ENCODE measurements at places on chromosomes 7 and 10.

DNA sequence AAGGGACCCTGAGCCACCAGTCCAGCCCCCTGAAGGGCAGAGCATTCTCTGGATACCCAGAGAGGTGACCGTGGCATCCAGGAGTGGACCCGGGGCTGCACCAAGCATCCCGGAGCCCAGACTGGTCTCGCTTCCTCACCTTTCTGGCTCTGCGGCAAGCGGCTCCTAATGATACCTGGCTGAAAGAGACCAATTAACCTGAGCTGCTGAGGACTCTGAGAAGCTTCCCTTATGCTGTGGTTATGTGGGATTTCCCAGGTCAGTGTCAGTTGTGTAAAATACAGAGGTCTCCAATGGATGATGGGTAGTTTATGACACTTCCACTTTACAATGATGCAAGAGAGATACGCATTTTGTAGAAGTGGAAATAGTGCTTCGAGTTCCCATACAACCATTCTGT lies 51.5 kb downstream of the PFKFB3 start:
- DNase-seq, result no peak

DNA sequence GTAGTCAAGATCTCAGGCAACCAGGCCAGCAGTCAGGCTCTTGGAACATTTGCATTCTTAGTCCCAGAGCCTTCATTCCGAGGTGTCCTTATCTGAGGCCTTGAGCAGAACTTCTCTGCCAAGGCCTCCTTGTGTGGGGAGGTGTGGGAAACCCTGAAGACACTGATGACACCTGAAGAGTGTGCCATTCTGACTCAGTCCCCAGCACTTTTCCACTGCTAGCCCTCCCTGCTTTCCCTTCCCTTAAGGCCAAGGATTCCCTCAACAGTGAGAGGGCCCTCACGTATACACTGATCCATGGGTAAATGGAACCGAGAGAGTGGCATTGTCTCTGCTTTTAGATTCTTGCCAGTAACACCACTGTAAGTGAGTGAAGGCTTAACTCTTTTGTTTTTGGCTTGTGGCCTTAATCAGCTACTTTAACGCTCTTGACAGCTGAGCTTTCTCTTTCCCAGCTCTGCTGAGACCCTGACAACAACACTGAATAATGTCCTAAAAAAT lies 30.3 kb downstream of the TRDMT1 start:
- no peak for DNase-seq

GRCh38 chr7:29397398-29397797 lies 166.2 kb upstream of the PRR15 start:
- no peak for DNase-seq

DNA sequence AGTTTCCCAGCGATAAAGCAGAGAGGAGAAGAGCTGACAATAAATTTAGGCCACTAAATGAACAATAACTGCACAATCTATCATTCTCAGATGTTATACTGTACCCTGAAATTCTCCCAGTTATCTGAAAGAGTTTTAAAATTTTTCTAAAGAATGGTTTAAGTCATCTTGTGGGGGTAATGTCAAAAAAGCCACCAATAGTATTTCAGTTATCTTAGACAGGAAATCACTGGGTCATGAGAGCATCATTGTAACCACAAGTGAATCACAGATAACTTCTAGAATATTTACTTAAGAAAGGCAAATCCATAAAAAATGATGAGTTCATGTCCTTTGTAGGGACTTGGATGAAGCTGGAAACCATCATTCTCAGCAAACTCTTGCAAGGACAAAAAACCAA lies 147.1 kb downstream of the DNAJB9 start:
- no peak for DNase-seq

DNA sequence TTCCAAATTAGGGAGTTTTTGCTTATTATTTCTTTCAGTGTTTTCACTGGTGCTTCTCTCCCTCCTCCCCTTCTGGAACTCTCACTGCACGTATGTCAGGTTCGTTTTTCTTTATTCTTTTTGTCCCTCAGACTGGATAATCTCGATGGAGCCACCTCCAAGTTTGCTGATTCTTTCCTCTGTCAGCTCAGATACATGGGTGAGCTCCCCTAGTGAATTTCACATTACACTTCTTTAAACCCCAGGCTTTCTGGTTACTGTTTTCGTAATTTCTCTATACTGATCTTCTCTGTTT lies 20.8 kb upstream of the NCAPG2 start:
- DNase-seq, result no peak

DNA sequence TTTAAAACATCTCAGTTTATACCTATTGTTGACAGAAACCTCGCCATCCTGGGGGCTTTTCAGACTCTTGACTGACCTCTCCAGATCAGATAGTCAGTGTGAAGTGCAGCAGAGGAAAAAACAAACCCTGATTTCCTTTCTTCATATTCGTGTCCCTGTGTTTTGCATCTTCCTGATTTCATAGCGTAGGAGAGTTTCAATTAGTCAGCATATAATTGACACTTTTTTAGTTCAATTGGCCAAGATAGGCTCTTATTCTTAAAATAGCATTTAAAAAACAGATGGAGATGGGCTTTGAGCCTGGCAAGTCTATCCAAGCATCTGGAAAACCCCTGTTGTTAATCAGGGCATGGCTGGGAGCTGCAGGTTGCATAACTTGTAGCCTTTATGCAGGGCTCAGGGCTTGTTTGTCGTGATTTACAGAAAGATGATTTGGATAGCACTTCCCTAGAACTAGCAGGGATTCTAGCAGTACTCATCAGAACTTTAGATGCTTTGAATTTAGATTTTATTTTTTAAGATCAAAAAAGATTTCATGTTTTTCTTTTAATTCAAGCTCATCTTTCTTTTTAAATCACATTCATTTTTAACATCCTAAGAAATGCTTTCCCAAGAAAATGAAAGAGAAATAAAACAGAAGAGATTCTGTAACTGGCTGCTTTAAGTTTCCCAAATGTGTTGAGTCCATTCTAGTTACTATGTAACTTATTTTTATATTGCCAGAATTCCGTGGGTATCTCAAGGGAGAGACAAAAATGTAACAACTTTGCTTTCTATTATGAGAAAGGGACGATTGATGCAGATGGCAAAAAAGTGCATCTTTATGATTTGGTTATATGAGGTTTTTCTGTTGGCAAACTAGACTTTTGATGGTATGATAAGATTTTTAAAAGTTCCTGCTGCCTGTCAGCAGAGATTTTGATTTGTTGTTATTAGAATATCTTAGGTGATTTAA lies 270.8 kb upstream of the FZD8 start:
- DNase-seq, result no peak

DNA sequence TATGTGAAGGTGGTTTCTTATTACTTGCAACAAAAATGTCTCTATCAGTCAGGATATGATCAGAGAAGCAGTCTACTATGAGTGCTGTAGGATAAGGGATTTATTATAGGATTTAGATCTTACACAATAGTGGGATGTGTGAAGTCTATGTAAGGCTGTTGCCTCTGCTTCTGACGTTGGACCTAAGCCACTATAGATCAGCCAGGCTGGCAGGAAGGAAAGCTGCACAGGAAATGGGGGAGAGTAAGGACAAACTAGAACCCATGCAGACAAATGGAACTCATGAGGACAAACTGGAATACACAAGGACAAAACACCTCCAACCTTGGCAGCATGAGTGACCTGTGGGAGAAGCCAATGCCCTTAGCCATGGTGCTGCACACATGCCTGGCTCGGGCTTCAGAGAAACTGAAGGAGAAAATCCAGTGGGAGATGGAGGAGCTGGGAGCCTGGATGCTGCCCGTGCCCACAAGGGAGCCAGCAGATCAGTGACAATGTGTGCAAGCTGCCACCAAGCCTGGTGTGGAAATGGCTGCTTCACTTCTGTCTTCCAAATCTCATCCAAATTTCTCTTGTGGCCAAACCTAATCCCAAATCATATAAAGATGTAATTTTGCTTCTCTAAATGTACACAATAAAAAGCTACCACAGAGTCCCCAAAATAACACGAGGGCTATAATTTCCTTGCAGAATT lies 147.0 kb upstream of the PCGF5 start:
- DNase-seq, result no peak
